WTC11 (cell line): ENCODE measurements at places on chromosomes 1 and 21.
A peak's percentile ranks its signal among the peaks of the same experiment; 100 is the strongest.

DNA sequence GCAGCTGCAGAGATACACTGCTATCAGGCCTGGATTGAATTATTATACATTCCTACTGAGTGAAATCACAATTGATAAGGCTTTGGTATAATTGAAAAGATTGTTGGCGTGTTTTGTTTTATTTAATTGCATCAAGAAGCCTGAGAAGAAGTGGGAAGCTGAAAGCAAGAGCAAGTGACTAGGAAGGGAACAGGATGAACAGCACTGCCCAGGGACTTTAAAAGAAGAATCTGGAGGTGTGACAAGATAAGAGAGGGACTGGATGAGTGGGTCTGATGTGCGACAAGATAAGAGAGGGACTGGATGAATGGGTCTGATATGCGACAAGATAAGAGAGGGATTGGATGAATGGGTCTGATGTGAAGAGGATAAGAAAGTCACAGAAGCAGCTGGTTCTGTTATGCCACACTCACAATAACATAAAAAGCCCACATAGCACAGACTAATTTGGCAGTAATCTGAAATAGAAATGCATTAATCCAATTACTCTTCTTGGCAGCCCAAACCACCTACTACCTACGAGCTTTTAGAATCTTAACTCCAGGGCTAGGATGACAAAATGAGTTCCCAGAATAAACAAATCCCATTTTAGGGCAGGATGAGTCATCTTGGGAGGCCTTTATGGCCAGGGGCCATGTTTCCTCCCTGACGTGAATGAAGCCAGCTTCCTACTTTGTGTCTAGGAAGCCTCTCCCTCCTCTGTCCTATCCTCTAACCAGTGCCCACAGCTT is 129.7 kb downstream of the DUSP10 start:
- no peak for DNase-seq

DNA sequence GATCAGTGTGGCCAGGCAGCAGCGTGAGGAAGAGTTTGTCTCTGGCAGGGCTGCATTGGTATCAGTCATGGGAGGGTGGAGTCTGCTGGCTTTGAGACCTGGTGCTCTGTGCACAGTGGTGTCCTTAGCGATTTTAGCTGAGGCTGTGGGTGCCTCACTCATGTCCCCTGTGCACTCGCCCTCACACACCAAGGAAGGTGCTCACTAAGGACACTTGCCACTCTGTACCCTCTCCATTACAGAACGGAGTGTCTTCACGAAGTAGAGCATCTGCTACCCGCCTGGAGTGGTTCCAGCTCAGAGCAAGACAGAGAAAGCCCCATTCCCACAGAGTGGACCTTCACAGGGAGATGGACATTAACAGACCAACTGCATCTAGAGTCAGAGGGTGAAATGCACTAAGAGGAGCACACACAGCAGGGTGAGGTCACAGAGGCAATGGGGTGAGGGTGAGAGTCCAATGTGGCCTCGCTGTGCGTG is 117.9 kb downstream of the MATN1 start:
- DNase-seq: no peak

DNA sequence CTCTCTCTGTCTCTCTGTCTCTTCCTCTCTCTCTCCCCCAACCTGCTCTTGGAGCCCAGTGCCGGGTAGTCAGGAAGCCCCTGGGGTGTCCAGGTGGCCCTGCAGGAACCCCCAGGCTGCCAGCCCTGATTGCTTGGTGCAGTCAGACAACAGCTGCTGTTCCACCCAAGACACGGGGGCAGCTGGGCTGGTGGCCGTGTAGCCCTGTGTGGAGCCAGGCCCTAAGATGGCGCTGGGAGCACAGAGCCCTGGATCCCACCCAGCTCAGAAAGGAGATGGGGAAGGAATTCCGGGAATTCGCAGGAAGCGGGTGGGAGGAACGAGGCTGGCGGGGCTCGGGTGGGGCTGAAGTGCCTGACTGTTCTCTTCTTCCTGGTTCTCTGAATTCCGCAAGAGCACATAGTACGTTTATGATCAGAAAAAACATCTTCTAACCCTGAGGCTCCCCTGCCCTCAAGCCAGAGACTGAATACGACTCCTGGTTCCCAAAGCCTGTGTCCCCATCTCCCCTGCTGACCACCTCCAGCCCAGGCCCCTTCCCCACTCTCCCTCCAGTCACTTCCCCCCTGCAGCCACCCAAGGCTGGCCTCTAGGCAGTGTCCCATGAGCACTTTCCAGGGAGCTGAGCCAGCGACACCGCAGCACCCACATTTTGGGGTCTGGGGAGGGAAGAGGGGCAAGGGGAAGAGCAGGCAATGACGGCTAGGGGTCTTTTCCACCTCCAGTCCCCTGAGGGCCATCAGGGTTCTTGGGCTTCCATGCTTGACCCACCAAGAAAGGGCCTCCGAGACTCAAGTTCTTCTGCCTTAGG is 55.0 kb downstream of the WNT9A start:
- peak; percentile 25 for DNase-seq

GRCh38 chr1:175841738-175842187 is 98.4 kb upstream of the TNR start:
- DNase-seq: no peak

DNA sequence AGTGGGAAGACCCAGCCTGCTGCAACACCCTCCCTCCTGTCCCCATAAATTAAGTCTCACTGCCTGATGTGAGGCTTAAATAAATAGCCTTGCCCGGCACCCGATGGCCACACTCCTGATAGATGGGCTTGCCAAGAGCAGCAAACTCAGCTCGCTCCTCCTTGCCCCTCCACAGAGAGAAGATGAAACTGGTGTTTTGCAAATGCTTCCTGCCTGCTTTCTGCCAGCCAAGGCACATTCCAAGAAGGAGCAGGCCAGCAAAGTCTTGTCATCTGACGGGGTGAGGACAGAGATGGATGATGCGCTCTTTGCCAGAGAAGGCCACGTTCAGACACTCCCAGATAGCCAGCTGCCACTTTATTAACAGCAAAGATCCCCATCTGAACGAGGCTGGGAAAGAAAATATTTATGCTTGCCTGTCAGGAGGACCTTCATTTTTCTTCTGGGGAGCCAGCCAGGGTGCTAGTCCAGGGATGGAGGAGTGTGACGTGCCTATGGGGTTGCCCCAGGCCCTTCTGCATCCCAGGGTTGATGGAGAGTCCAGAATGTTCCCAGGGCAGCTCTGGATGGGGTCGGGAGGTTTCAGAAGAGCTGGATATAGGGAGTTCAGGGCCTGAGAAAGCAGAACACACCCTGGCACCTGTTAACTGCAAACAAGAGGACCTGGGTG is 265.4 kb downstream of the FOXD2 start:
- DNase-seq: no peak

DNA sequence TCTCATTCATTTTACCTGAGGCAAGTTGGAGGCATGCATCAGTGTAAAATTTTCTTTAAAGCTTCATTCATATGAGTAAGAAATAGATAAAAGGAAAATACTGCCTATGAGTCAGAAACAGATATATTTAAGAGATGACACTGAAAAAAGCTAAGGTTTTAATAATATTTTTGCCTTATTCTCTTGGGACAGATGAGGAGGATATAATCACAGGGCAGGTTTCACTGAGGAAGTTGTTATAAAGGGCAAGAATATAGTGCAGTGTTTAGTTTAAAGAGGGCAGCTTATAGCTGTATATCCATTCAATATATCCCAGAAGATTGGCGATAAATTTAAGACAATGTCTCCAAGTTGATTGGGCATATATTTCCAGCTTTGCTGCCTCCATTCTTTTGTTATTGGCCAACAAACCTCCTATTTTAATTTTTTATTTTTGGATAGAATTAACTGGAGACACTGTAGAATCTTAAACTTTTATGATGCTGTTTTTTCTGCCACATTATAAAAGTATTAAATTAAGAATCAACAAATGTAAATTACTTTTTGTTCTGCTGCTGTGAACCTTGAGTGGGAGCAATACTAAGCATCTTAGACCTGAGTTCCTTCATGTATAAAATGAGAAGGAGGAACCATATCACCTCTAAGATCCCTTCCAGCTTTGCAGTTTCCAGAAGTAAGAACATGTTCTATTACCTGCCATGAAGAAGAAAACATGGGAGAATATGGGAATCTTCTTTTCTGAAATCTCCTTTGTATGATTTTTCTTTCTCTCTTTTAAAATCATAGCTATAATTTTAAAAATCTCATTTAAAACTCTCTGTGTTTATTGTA is 171.6 kb downstream of the S1PR1 start:
- DNase-seq: no peak

DNA sequence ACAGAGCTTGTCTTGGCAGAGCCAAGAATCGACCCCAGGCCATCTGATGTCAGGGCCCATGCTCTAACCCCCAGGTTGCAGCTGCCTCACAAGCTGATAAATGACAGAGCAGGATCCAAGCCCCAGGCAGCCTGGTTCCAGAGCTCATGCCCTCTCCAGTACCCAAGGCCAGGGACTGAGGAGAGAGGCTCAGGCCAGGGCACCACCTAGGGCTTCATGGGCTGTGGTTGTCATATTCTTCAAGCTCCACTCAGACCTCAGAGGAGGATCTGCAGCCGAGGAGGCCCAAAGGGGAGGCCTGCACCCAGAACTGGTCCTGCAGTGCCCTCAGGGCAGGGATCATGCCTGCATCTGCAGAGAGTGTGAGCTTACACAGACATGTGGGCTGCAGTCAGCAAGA is 301.1 kb downstream of the MATN1 start:
- DNase-seq: no peak

DNA sequence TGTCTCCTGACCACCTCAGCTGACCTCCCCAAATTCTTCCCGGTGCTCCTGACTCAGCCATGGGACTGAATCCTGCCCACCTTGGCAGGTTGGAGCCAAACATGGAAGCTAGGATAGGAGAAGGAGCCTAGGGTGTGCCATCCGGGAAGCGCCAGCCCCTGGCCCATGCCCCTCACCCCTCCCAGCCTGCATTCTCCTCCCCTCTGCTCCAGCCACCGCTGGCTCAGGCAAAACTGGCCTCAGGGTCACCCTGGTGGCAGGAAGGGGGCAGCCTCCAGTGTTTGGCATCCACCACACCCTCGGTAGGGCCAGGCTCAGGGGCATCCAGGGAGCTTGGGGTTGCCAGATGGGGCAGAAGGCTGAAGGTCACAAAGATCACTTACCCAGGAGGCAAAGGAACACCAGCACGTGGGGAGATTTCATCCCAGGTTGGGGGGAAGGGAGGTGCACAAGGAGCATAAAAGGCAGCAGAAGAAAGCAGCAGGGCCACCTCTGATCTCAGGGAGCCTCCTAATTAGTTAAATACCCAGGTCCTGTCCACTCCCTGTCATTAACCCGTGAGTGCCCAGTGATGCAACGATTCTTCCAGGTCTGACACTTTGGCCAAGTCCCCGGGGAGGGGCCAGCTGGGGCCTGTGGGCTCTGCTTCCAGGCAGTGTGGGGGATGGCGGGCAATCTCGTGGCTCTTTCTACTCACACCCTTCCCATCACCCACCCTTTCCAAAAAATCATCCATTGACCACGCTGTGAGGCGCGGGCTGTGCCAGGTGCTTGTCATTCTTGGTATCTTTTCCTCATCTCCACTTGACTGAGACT is at the start of gene PLA2G2E:
TSS of gene PLA2G2E (minus strand) at position 481 of the 816 bp plus-strand sequence. CDS start at position 423, 58 bp downstream.
- no peak for DNase-seq

- no peak for DNase-seq
These were observed 102.0 kb downstream of the CRYAA start for GRCh38 chr21:43270800-43271301.

- no peak for DNase-seq
These were observed 64.1 kb upstream of the TMEM51 start for GRCh38 chr1:15089258-15089992.

- no peak for DNase-seq
These were observed 2.0 kb downstream of the INAVA start for GRCh38 chr1:200896531-200897196.
